ENCODE measurements at places on chromosomes 3 and 15.

DNA sequence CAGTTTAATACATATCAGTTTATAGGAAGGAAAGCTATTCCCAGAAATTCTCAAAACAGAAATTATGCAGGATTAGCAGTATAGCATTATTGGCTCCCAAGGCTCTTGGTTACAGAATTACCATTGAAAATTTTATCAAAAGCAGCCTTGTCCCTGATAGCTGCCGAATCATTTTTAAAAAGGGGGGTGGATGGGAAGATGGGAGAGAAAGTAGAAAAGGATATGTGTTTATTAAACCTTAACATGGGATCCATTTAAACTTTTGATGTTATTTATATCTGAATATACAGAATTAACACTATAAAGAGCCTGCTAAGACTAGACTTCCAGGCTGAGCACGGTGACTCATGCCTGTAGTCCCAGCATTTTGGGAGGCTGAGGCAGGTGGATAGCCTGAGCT lies 10.8 kb downstream of the RCN2 start:
- no peak for DNase-seq

DNA sequence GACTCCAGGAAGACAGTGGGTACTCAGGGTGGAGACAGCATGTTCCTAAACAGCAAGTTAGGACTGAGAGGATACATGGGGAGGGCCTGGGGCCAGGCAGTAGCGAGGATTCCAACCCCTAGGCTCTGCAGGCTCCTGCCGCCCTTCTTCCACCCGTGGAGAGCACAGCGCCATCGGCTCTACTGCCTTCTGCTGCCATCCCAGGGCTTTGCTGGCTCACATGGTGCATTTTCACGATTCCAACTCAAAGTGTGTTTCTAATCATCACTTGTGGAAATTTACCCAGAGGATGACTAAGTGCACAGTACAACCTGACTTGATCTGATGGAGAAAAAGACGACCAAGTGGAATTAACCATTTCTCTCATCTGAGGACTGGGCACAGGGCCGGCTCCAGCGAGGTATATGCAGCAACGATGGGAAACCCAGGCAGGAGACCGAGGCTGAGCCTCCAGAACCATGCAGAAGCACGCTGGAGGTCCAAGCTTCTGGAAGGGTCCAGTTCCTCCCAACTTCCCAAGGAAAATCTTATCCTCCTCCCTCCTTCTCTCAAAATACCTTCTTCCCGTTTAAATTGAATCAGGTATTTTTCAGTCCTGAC lies 104.6 kb downstream of the LRIG1 start:
- no peak for DNase-seq

GRCh38 chr3:9666704-9667445 lies 17.6 kb downstream of the MTMR14 start:
- no peak for DNase-seq

DNA sequence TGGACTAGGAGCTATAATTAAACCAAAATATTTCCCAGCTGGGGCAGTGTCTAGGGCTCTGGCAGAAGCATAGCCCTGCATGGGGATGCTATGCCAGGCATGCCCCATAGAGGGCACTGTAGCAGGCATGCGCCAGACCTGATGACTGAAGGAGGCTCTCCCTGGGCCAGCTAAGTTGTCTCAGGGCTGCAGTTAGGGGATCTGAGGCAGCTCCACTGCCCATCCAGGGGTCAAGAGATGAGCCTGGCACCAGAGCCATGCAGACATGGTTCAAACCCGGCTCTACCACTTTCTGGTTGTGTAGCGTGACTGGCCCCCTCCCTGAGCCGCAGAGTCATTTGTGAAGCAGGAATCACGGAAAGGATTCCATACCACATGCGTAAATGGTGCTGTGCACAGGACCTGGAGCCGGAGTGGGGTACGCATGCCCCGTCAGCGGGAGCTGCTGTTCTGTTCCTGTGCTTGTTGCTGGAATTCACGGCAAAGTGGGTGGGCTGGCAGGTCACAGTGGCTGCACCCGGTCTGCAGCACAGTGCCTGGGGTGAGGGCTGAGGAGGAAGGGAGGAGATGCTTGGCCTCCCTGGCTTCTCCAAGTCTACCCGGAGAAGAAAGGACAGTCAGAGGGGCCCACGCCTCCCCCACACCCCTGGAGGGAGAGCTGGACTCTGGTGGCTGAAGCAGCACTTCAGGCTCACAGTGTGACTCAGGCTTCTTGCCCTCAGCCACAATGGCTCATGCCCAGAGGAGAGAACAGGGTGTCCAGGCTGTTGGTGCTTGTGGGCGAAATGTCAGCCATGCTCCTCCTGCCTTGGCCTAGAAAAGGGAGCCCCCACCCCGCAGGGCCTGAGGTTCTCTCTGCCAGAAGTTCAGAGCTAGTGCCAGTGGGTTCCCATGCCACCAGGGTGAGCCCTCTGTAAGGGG lies 43.1 kb downstream of the DNASE1L3 start:
- peak; percentile 78 for DNase-seq

- DNase-seq: no peak
These were observed 97.7 kb upstream of the SAMMSON start for GRCh38 chr3:69901802-69902201.

GRCh38 chr15:22224241-22224671 lies 143.9 kb downstream of the OR4M2 start:
- DNase-seq: no peak

- DNase-seq: no peak
These were observed 135.2 kb downstream of the BBX start for GRCh38 chr3:107657971-107658370.

DNA sequence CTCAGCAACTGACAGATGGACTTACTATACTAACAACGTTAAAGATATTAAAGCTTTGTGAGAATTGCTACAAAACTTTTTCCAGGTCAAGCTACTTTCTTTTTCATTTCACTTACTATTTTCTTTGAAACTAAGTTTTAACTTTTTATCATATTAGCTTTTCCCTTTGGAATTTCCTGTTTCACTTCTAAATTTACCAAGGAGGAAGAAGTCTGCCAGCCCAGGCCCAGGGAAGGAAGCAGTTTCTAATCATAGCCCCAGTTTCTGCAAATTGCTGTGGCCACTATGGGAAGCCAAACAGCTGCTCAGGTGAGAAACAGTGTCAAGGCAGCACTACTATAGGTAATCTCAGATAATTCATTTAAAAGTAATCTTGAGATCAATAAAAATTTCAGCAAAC lies 18.4 kb downstream of the CYFIP1 start:
- no peak for DNase-seq

DNA sequence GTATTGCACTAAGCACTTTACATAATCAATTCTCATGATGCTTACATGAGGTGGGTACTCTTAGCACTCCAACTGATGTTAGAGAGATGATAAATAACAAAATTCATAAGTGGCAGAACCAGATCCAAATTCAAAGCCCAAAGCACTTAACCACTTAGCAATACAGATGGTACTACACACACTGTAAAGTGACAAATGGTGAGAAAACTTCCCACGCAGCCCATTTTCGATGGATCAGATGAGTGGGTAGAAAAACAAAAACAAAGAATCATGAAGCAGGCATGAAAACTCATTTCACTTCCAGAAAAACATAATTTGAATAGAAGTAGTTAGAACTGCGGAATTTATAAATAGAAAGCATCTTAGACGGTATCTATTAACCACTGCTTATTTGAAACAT lies 66.2 kb downstream of the FRMD4B start:
- no peak for DNase-seq

DNA sequence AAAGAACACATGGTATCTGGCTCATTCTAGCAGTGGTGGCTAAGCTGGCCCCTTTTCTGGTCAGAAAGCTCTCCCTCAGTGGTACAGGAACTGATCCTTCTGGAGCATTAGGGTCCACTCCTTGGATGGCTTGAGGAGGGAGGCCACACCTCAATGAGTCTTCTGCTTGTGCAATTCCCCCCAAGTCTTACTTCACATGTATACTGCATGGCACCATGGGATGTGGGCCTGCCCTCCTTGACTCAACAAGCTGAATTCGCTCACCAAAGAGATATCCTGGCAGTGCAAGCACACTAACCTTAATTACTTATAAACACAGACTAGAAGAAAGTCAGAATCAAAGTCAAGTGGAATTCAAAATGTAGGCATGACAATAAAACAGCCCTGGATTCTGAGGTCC lies 133.8 kb upstream of the SLC2A2 start:
- DNase-seq: no peak

GRCh38 chr3:90041995-90042394 lies 934.6 kb downstream of the EPHA3 start:
- no peak for DNase-seq

- no peak for DNase-seq
These were observed 466.1 kb downstream of the PDCD6IP start for GRCh38 chr3:34264337-34265041.

DNA sequence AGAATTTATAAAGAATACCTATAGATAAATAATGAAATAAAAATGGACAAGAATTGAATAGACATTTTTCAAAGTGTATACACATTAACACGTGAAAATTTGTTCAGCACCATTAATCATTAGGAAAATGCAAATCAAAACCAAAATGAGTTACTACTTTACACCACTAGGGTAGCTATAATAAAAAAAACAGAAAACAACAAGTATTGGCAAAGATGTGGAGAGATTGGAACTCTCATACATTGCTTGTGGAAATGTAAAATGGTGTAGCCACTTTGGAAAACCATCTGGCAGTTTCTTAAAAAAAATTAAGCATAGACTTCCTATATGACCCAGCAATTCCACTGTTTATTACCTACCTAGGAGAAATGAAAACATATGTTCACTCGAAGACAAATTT lies 172.8 kb upstream of the P2RY1 start:
- no peak for DNase-seq

GRCh38 chr3:72601060-72601459 lies 247.2 kb downstream of the SHQ1 start:
- DNase-seq: no peak

DNA sequence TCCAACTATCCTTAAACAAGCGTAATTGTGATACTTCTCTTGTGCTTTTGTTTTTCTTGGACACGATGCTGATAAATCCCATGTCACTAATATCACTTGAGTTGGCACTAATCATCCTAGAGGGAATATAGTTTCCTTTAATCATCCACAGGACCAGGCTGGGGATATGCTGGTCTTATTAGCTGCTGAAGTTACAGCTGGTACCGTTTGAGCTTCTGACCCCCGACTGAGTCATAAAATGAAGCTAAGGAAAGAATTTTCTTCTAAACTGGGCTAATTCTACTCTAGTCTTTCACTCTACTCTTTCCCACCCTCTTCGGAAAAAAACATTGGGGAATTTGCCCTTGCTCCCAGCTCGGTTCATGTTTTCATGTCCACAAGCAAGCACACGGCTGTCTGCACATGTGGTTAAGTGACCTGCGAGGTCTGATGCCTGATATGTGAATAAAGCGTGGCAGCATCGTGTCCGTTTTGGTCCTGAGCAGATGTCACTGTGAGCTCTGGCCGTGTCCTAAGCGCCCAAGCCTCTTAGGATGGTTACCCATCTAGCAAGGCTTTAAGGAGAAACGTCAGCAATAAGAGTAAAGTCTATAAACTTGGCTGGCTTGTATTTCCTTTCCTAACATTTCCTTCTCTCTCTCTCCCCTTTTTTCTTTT lies 223.7 kb downstream of the ITPR1 start:
- DNase-seq: no peak

DNA sequence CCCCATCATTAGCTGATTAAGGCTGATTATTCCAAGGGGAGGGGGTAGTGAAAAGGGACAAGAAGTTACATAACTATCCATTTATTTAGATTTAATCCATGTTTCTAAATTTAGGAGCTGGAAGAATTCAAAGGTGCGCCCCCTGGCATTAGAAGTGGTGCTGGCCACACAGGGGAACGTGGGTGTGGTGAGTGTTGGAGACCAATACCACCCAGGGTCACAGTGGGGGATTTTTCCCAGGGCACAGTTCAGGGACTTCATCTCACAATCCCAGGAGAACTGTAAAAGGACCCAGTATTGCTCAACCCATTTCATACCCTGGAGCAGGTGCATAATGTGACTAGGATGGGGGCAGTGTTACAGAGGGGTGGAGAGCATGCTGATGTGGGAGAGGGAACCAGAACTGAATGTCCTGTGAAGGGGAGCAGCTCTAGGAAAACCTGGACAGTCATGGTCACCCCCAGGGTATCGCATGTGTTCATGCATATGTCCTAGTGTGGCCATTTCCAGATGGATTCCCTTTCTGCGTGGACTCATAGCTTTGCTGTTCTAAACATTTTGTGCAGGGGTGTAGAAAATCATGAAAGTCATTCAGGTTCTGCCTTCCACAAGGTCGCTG lies 110.3 kb downstream of the LSM3 start:
- no peak for DNase-seq

DNA sequence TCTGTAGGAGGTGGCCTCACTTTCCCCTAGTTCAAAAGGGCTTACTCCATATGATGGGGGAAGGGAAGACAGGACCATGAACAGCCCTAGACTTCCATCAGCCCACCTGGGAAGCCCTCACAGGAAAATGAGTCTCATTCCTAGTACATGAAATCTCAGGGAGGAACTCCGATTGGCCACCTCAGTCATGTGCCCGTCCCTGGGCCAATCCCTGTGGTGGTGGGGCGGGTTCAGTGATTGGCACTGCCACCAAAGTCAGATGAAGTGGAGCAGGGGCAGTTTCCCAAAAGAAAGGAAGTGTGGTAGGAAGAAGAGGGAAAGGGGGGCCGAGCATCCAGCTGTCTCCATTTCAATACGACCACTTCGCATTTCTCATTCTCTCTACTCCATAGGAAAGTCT lies 25.9 kb upstream of the GP9 start:
- DNase-seq: no peak

Data from mucosa of descending colon (tissue), 3 donors.